ENCODE measurements at places on chromosomes 12 and 14.

- no peak for DNase-seq
Observed at GRCh38 chr12:46832130-46832704, 6.4 kb upstream of the SLC38A4 start.

DNA sequence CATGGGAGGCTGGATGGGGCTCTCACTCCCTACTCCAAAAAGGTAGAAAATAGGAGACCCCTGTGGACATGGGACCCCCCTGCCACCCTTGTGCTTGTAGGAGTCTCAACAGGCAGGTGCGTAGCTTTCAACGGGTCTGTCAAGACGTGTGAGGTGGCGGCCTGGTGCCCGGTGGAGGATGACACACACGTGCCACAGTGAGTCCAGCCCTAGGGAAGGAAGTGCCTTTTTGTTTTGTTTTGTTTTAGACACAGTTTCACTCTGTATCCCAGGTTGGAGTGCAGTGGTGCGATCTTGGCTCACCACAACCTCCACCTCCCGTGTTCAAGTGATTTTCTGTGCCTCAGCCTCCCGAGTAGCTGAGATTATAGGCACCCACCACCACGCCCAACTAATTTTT, 12.9 kb downstream of the P2RX4 start:
- no peak for DNase-seq

DNA sequence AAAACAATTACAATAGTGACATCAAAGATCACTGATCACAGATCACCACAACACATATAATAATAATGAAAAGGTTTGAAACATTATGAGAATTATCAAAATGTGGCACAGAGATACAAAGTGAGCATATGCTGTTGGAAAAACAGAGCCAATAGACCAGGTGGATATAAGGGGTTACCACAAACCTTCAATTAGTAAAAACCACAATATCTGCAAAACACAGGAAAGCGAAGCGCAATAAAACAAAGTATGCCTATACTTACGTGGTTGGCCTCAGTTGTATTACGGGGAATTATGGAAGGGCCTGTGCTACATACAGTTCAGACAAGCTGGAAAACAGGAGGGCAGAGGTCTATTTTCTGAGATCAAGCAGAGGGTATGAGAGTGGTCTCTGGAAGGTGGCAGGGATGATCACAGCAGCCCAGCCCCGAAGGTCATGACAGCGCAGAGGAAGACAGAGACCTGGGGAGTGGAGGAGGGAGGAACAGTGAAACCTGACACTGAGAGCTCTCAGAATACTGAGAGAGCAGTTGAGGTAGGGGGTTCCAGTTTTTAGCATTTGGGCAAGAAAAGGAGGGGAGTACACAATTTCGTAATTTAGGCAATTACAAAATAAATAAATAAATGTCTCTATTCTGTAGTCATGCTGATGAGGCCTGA, 41.3 kb downstream of the IFNG start:
- no peak for DNase-seq

GRCh38 chr14:101185073-101185835, 281.7 kb upstream of the RTL1 start:
- DNase-seq: no peak

DNA sequence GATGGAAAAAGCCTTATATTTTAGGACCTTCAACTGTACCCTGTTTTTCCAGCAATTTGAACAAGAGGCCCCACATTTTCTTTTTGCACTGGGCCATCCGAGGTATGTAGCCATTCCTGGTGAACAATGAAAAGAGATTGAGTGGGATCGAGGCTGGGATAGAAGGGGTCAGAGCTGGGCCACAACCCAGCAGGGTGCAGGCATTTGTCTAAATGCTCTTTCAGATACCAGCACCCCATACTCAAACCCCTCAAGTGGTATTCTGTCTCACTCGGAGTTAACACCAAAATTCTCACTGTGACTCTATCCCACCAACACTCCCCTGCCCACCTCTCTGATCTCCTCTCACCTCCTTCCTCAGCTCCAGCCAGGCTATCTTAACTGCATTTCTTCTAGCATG, 26.8 kb downstream of the DUSP6 start:
- DNase-seq: no peak
